SK-N-SH (cell line): ENCODE measurements at places on chromosomes 4 and X. TPM values are rescaled to one million over a fixed set of nuclear protein-coding genes. Genes with fewer than 3 reads are reported as not detected.

Gene CXCL8
- 6.0 and 7.7 TPM in 2 replicates for polyA plus RNA-seq

Gene ANKRD50
- polyA plus RNA-seq = 13.5 and 18.3 TPM in 2 replicates

DNA sequence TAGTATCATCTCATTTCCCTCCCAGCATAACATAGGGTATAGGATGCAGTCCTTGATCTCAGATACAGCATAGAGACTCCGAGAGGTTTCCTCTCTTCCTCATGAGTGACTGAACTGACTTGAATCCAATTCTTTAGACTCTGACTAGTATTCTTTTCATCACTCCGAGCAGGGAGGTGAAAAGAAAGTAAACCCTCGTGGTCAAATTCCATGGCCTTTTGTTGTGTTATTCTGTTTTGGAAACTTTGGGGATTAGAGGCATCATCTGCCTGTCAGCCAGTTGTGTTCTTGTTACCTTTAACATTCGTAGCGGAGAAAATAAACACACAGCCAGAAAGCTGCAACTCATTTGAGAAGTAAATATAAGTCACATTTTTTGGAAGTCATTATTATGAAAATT, 206.6 kb downstream of the ARHGAP10 start:
- H3K27me3 ChIP-seq = no peaks in the 10 kb centered on the region
- H3K36me3 ChIP-seq = peaks cover 8% of the 10 kb centered on the region; the same call in 1 of the 2 replicates
- H3K4me3 ChIP-seq = no peak overlapping the region
- H3K27ac ChIP-seq = no peak overlapping the region
- peaks cover 8% of the 10 kb centered on the region for H3K4me1 ChIP-seq

- no peaks in the 10 kb centered on the region for H3K4me1 ChIP-seq
- H3K27me3 ChIP-seq = peaks cover 27% of the 10 kb centered on the region
- H3K27ac ChIP-seq = no peak within 1 kb of the TSS
- peak; percentile 63 for DNase-seq
These were observed at the start of gene SOWAHD for GRCh38 chrX:119757979-119758730. Gene SOWAHD (plus strand): TSS chrX:119758588. CDS start chrX:119758668, 80 bp downstream.

GRCh38 chr4:153065276-153065675, 129.2 kb downstream of the FHDC1 start:
- no peak overlapping the region for H3K27ac ChIP-seq
- H3K36me3 ChIP-seq = no peaks in the 10 kb centered on the region
- no peak overlapping the region for H3K4me3 ChIP-seq
- no peaks in the 10 kb centered on the region for H3K27me3 ChIP-seq
- DNase-seq = no peak
- no peaks in the 10 kb centered on the region for H3K4me1 ChIP-seq
